ENCODE measurements at places on chromosomes 13 and 19.

- DNase-seq: no peak
These were observed 74.7 kb downstream of the MUC16 start for GRCh38 chr19:8935460-8935859.

DNA sequence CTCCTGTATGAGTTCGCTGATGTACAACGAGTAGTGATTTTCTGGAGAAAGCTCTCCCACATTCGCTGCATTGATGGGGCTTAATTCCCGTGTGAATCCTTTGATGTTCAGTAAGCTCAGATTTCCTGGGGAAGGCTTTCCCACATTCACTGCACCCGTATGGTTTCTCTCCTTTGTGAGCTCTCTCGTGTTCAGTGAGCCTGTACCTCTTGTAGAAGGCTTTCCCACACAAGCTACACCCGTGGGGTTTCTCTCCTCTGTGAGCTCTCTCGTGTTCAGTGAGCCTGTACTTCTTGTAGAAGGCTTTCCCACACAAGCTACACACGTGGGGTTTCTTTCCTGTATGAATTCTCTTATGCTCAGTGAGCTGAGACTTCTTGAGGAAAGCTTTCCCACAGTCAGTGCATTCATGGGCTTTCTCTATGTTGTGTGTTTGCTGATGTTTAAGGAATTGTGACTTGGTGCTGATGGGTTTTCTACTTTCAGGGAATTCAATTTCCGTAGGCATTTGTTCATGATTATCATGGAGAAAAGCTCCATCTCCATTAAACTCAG is 3.5 kb upstream of the ZNF577 start:
- DNase-seq: no peak

GRCh38 chr13:79919091-79919490 is 421.8 kb downstream of the SPRY2 start:
- DNase-seq: no peak

GRCh38 chr19:17993076-17993813 is 14.7 kb upstream of the ARRDC2 start:
- DNase-seq: no peak

- no peak for DNase-seq
These were observed 323.0 kb downstream of the NDFIP2 start for GRCh38 chr13:79803989-79804388.

GRCh38 chr13:50707628-50708027 is 135.9 kb downstream of the DLEU7 start:
- DNase-seq: no peak

- no peak for DNase-seq
These were observed 2.0 kb upstream of the MAB21L1 start for GRCh38 chr13:35478271-35479037.

- DNase-seq: no peak
These were observed 12.5 kb downstream of the IL12RB1 start for GRCh38 chr19:18074192-18074591.

- DNase-seq: no peak
These were observed 4.2 kb upstream of the ZSCAN4 start for GRCh38 chr19:57664269-57665127.

DNA sequence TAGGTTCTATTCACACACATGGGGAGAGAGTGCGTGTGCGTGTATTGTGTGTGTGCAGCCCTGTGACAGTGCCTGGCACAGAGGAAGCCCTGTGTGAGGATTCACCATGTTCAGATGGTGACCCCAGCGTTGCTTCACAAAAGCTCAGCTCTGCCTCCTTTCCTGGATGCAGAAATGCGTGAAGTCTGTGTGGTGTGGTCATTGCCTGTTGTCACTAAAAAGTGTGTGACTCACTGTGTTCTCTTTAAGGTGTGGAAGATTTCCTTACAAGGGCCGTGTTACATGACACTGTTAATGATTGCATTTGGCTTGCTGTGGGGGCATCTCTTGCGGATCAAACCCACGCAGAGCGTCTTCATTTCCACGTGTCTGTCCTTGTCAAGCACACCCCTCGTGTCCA is 19.5 kb upstream of the DCUN1D2 start:
- no peak for DNase-seq

- no peak for DNase-seq
These were observed 1375.6 kb downstream of the EFNB2 start for GRCh38 chr13:105159841-105160240.

GRCh38 chr13:33213024-33213768 is 72.4 kb downstream of the STARD13 start:
- no peak for DNase-seq

DNA sequence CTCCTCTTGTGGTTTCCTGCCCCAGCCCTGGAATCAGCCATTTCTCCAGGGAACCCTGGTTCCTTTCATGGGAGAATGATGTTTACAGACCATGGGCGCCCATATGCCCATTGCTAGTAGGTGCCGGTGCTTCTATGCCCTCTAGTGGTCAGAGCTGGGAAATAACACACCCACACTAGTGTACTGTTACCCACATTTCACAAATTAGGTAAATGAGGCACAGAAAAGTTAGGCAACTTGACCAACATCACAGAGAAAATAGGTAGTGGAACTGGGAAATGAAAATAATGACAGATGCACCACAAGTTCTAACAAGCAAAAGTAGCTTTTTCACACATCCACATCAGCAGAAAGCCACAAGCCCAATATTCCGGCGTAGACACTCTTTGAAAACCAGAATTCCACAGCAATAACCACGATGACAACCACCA is 1.3 kb upstream of the CEACAM3 start:
- DNase-seq: peak; percentile 62

GRCh38 chr19:15404097-15404779 is 14.6 kb downstream of the AKAP8L start:
- DNase-seq: no peak

GRCh38 chr19:21322528-21322927 is 6.7 kb downstream of the ZNF708 start:
- DNase-seq: no peak

DNA sequence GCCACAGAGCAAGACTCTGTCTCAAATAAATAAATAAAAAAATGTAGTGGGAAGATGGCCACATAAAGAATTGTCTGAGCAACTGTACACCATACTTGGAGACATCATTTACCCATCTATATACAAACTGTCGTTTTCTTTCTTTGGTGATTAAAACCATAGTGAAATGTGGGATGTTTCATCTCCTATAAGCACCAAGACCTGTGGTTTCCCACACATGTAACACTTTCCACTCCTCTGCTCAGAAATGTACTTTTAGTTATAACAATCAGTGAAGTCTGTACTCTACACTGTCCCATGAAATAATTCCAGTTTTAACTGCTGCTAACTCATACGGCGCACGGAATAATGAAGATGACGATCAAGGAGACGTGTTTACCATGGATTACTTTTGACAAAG is 18.3 kb downstream of the PDCD5 start:
- no peak for DNase-seq

DNA sequence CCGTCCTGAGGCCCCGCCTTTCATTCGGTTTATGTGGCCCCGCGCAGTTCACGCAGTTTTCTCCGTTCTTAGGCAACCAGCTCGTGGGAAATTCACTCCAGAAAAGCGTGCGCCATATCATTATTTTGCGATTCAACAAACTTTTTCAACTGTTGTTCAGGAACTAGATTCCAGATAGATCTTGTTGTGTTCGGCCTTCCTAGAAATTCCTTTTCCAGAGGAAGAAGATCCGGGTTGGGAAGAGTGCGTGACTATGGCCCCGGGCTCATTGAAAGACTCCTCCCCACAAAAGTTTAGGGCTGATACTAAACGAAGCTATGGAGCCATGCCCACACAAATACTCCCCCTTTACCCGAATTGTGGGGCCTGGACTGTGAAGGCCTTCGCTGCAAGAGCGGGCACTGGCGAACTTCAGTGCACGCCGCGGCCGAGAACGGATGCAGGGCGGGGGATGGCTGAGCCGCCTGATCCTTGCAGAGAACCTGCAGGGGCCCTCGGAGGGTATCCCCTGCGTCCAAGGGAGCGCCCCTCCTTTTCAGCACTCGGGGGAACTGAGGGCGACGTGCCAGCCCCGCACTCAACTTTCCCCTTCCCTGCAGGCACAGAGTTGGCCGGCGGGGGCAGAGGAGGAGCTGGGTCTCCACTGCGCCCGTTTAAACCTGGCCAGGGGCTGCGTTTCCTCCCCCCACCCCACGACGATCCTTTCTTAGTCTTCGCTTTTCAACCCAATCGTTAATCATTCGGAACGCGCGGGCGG is 904 bp upstream of the SOX1 start:
- DNase-seq: no peak

DNA sequence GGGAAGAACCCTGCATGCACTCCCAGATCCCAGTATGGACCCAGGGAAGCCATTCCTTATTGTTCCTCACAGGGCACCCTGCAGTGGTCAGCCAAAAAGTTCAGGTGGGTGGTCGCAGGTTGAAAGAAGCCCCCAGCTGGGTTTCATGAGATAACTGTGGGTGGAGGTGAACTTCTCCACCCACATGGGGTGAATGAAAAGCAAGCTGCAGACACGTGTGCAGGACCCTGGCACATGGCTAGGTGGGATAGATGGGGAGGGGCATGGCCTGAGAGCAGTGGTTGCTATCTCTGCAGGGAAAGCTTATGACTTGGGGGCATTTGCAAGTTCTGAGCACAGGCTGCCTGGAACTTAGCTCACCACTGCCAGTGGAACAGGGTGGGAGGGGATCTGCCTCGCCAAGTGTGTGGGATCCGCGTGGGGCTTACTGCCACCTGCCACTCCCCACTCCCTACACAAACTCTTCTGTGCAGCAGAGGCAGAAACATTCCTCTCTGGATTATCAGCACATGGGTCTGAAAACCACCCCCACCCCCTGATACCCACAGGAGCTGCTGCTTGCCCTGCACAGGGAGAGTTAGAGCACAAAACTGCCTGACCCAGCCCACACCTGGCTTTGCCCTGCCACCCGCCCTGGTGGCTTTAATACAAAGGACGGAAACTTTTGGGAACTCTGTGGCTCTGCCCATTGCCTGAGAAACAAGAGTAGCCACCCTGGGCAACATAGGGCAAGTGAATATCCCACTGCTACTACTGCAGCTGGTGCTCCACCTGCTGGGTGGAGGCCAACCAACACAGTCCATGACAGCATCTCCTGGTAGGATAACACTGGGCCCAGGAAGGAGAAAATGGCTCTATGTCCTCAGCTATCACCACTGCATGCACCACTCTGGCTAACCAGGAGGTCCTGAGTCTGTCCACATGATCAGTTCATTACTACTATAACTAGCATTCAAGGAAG is 24.4 kb downstream of the PLA2G4C start:
- DNase-seq: no peak

DNA sequence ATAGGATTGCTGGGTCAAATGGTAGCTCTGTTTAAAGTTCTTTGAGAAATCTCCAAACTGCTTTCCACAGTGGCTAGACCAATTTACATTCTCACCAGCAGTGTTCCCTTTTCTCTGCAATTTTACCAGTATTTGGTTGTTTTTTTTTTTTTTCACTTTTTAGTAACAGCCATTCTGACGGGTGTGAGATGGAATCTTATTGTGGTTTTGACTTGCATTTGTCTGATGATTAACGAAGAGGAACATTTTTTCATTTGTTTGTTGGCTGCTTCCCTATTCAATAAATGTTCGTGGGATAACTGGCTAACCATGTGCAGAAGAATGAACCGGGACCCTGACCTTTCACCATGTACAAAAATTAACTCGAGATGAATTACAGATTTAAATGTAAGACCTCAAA is 31.2 kb downstream of the CYP4F2 start:
- no peak for DNase-seq

- DNase-seq: no peak
These were observed 44.7 kb upstream of the LATS2 start for GRCh38 chr13:21106089-21106488.

GRCh38 chr19:5128936-5129389 is 160.1 kb downstream of the KDM4B start:
- DNase-seq: no peak

DNA sequence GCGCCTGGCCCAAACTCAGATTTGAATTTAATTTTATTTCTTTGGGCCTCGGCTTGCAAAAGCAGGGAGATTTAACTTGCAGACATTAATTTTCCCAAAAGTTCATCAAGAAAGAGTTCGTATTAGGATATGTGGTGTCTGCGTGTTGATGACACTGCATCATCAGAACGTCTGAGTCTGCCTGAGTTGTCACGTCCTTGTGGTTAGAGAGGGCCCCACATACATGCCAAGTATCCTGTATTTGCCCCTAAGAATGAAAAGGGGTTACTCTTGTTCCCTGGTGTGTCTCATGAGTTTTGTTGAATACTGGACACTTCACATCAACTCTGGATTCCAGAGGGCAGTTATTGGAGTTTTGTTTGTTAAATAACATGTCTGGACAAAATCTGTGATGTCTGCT is 5.6 kb upstream of the TEX29 start:
- no peak for DNase-seq

DNA sequence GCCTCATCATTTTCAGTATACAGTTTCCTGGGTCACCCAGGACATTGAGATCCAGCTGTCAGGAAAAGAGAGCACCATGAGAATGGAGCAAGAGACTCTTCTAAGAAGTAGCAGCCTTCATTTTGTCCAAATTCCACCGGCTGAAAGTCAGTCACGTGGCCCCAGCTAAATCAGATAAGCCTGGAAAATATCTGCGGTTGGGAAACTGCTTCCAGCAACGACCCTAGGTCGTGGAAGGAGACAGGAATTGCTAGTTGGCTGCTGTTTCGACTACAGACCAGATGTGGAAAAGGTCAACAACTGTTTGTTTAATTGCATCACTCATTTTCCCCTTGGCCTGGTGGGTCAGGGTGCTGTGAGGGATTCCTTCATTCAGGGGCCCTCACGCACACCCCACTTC is 107.0 kb downstream of the ZNF536 start:
- DNase-seq: no peak

DNA sequence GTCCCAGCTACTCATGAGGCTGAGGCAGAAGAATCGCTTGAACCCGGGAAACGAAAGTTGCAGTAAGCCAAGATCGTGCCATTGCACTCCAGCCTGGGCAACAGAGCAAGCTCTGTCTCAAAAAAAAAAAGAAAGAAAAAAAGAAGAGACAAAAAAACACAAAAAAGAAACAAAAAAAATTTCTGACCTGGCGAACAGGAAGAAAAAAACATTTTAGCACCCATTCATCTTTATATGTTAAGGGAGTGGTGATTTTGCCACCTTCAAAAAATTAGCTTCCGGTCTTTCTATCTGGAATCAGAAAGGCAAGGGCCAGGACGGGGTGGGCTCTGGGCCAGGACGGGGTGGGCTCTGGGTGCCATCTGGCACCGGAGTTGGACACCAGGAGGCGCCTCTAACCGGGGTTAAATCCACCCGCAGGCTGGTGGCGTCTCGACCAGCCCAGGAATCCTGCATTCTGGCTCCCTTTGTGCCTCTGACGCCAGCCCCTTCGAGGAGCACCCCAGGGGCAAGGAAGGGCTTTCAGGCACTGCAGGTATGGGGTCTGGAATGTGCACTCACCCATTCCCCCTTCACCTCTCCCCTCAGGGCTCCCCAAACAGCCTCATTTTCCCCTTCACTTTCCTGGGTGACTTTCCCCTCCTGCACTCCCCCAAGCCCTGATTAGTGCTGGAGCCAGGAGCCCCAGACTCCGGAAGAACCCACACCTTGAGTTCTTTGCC is 10.4 kb upstream of the ZSWIM4 start:
- peak; percentile 72 for DNase-seq

- DNase-seq: no peak
These were observed 3.1 kb upstream of the FFAR1 start for GRCh38 chr19:35344511-35345031.
